8988T (cell line): ENCODE measurements at places on chromosomes 5 and 9.
A peak's percentile ranks its signal among the peaks of the same experiment; 100 is the strongest.

- DNase-seq, result no peak
These were observed 112.2 kb downstream of the MAST4 start for GRCh38 chr5:66708368-66708767.

DNA sequence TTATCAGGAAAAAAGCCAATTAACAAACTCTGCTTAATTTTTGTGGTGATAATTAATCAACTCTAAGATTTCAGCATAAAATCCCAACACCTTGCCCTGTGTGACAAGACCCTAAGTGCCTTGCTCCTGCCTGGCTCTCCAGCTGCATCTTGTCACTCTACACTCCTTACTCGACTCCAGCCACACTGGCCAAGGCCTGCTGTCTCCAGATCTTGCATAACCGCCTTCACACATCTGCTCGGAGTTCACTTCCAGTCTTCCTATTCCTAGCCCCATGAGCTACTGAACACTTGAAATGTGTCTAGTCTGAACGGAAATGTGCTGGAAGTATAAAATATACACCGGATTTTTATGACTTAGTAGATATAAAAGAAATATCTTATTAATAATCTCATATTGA lies 259.6 kb downstream of the EPB41L4A start:
- DNase-seq, result no peak

DNA sequence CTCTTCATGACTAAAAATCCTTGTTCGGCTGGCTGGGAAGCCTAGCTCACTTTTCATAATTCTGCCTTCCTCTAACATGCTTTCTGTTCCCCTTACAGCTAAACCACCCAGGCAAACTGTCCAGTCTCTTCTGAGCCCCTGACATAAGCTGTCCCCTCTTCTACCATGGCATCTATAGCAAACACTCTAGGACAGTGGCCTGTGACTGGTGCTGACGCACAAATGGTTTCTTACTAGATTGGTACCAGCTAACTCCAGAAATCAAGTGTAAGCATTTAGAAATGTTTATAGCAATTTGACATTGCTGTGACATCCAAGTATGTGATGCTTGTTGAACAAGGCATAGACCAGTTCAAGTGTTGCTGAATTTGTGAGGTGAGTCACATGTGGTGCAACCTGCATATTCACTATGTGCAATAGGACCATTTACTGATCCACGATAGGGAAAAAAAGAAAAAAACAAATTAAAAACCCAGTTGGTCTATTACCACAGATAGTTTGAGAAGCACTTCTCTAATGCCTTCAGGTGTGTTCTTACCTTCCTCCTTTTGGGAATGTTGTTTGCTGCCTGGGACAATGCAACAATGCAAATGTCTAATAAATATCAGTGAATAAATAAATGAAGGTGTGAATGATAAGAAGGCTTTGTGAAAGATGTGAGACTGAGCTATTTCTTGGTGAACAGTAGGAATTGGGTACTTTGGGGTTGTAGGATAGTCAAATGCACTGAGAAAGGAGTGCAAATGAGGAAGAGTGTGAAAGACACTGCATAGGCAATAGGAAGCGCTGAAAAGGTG lies 22.4 kb downstream of the ELOVL7 start:
- DNase-seq, result no peak

GRCh38 chr5:132420706-132421272 lies 51.3 kb downstream of the SLC22A5 start:
- DNase-seq, result no peak

- no peak for DNase-seq
These were observed 65.8 kb downstream of the SETX start for GRCh38 chr9:132288966-132289365.

DNA sequence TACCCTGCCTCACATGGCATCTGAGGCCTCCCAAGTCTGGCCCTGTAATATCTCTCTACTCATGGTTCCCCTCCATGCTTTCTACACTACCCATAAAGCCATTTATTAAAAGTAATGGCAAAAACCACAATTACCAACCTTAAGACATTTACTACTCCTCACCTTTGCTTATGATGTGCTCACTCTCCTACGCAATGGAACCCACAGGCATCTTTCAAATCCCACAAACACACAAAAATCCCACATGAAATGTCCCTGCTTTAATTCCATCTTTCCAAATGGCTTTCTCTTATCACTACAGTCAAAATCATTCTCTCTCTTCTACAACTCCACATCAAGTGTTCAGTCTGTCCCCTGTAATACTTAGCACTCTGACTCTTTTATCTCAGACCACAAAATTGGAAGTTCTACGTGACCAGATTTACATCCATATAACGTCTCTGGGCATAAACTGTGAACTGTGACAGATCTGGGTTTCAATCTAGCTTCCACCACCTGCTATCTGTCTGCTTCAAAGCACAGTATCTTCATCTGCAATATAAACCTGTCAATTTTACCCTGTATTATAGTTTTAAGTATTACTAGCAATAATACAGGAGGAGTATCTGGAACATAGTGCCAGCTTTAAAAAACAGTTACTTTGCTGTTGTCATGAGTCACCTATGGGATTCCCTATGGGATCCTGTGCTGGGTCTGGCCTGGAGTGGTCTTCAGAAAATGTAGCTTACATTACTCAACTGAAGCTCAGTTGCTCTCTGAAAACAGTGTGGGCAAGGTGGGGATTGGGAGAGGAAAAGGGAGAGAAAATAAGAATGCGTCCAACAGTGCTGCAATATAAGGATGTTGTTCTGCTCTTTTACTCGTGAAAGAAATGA lies 137.1 kb upstream of the TRIM32 start:
- no peak for DNase-seq

GRCh38 chr9:8845376-8845775 lies 1045.8 kb upstream of the DMAC1 start:
- DNase-seq, result no peak

DNA sequence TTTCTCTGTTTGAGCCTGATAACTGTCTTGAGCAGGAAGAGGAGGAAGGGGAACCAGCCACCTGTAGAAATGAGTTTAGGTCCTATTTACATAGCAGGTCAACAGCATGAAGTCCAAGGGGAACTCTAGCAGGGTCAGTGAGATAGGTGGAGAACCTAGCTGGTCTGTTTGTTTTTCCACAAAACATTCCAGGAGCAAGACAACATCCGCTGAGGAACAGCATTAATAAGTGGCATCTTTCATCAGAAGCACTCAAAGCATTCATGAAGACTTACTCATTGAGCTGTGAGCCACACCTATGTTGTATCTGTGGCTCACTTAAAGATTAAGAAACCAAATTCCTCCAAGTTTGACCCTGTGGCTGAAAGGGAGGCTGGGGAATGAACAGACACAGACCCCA lies 115.9 kb downstream of the ACTBL2 start:
- DNase-seq, result peak; percentile 8

DNA sequence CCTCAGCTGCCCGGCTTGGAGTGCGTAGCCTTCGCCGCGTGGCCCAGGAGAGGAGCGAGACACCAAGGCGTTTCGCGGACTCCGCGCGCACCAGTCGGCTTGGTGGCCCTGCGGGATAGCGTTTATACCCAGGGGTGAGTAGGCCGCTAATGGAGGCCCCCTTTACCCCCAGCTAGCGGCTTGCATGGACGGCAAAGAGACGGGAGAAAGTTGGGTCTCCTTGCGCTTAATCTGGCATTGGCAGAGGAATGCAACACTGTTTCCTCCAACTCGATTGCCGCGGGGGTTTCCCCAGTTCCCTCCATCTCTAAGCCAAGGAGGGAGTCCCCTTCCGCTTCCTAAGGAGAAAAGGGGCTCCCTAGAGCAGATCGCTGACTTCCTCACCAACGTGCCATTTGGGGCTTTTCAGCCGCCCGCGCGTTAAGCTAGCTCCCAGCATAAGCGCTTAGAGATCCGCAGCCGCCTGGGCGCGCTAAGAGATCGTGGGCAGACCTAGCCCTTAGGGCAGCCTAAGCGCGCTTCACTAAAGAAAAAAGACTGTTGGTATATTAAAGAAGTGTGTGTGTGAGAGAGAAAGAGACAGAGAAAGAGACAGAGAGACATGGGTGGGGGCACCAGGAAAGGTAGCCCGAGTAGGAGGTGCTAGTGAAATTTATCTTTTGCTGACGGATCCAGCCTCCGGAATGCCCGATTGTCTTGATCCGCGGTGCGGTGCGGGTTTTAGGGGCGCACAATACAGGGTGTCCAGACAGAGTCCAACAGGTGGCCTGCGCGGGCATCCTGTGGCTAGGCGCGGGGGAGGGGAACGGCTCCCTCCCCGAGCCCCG lies 597.9 kb upstream of the SGCD start:
- DNase-seq, result no peak

GRCh38 chr5:140398379-140398811 lies 3.2 kb upstream of the ANKHD1 start:
- DNase-seq, result no peak

DNA sequence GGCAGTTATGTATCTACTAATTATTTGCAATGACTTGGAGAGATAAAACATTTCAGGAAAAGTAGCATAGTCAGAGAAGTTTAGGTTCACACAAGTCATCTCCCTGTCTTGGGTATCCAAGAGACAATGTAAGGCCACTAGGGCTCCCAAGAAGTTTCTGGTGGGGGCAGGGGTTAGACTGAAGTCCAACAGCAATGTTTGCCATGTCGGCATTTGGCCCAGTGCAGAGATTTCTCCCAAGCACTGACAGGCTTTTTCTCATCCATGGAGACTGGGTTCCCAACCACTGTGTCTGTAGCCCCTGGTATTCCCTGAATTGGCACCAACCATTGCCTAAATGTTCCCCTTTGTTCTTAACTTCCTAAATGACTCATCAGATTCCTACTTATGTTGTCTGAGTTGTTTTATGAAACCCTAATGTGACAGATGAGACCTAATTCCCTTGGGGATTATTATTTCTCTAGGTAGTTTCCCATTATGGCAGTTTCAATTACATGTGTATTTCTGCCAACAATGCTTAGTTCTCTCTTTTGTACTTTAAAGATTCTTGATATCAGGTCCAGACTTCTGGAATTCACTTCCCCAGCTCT lies 103.6 kb upstream of the EGFLAM start:
- no peak for DNase-seq

- DNase-seq, result no peak
These were observed 236.2 kb upstream of the ADRA1B start for GRCh38 chr5:159680095-159680494.

DNA sequence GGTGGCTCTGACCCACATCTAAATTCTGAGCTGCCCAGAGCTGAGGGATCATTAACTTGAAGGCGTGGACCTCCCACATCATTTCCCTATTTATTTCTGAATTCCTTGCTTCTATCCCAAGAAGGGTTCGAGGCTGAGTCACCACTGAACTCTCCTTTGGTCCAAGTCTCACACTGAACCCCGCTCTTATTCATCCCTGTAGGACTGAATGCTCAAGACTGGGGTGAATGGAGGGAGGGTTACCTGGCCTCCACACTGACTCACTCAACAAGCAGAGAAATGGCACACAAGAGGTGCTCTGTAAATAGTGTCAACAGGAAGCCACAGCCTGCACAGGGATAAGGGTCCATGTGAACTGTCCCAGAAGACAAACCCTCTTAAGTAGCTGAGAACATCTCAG lies 79.1 kb upstream of the FSTL4 start:
- DNase-seq, result no peak

GRCh38 chr9:70136632-70137031 lies 93.0 kb downstream of the MAMDC2 start:
- DNase-seq, result no peak

GRCh38 chr5:143314659-143315058 lies 88.8 kb downstream of the NR3C1 start:
- no peak for DNase-seq
